ENCODE measurements at places on chromosomes 2 and 18.

DNA sequence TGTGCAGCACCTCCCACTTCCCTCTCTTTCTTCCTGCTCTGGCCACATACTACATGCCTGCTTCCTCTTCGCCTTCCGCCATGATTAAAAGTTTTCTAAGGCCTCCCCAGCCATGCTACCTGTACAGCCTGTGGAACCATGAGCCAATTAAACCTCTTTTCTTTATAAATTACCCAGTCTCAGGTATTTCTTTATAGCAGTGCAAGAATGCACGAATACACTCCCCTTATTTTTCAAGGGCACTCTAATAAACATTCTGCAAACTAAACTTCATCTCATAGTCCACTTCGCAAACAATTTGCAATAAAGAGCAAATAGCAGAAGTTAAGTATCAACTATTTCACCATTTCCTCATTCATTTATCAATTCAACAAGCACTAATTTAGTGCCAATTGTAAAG, 351.3 kb downstream of the PID1 start:
- DNase-seq: no peak

DNA sequence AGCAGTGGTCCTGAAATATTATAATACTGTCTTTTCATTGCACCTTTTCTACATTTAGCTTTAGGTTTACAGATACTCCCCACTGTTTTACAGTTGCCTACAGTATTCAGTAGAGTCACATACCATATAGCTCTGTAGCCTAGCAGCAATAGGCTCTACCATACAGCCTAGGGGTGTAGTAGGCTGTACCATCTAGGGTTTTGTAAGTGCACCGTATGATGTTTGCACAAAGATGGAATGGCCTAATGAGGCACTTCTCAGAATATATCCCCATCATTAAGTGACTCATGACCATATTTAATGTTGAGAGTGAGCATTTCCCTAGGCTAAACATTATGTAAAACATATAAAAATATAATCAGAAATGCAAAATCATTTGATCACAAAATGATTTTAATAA, 511.3 kb upstream of the RAB12 start:
- no peak for DNase-seq

GRCh38 chr2:71524476-71524875, 71.1 kb downstream of the DYSF start:
- no peak for DNase-seq

GRCh38 chr2:114123925-114124324, 234.0 kb downstream of the ACTR3 start:
- DNase-seq: no peak

- DNase-seq: no peak
Observed at GRCh38 chr2:217746808-217747207, 256.0 kb downstream of the TNS1 start.

DNA sequence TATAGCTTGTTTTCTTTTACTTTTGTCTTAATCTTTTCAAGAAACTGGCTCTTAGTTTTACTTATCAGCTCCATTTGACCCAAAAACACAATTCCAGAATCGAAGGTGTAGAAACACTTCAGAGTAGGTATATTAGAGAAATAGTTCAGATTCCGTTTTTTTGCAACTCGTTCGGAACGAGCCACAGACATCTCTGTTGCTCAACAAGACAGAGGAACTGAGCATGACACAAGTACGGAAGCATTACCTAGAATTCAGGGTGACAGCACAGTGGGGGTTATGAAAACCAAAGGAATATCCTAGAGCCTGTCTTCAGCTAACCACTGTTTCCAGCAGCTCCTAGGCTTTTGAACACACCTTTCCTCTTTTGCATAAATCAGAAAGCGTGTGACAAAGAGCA, 5.0 kb downstream of the HRH4 start:
- DNase-seq: no peak

DNA sequence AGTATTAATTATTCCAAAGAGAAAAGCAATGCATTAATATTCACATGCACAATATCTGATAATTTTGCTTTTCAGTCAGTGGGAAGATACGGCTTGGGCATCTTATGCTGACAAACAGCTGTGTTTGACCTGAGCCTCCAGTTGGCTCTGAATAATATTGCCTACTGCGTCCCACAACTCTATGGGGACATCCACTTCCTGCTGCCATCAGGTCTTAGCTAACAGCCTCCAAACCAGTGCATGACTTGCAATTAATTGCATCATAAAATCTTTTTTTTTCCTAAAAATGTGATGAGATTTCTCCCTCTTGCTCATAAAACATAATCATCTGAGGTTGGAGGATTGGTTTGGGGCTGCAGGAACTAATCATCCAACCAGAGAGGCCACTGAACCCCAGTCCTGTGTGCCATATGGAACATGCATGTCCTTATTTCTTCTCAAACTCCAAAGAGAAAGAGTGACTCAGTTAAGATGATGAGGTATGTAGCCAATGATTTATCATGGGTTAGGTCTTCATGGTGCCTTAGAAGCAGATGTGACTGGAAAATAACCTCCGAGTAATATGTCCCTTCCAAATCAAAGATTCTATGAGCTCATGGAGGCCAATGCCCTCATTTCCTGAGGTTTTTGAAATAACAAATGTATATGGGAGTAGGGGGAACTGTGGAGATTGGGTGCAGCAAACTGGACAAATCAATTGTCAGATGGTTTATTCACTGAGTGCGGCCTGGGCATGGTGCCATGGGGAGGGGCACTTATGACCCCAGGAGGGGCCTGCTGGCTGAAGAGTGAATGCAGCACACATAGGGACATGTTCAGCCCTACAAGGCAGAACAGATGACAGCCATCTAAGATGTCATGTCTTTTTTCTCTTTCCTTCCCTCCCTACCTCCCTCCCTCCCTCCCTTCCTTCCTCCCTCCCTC, 39.4 kb downstream of the EDAR start:
- DNase-seq: no peak

DNA sequence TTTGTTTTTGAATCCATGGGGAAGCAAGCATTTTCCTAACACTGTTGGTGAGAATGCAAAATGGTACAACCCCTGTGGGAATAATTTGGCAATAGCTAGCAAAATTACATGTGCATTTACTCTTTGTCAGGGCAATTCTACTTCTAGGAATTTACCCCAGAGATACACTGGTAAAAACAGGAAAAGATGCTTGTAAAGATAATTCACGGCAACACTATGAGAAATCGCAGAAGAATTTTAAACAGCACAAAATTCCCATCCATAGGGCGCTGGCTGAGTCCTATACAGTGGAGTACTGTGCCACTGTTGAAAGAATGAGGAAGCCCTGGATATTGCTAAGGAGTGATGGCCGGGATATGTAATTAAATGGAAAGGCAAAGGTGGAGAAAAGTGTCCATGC, 75.8 kb downstream of the DGKD start:
- no peak for DNase-seq

- DNase-seq: peak; percentile 18
Observed at GRCh38 chr2:174682007-174682577, 82.2 kb downstream of the CHRNA1 start.

DNA sequence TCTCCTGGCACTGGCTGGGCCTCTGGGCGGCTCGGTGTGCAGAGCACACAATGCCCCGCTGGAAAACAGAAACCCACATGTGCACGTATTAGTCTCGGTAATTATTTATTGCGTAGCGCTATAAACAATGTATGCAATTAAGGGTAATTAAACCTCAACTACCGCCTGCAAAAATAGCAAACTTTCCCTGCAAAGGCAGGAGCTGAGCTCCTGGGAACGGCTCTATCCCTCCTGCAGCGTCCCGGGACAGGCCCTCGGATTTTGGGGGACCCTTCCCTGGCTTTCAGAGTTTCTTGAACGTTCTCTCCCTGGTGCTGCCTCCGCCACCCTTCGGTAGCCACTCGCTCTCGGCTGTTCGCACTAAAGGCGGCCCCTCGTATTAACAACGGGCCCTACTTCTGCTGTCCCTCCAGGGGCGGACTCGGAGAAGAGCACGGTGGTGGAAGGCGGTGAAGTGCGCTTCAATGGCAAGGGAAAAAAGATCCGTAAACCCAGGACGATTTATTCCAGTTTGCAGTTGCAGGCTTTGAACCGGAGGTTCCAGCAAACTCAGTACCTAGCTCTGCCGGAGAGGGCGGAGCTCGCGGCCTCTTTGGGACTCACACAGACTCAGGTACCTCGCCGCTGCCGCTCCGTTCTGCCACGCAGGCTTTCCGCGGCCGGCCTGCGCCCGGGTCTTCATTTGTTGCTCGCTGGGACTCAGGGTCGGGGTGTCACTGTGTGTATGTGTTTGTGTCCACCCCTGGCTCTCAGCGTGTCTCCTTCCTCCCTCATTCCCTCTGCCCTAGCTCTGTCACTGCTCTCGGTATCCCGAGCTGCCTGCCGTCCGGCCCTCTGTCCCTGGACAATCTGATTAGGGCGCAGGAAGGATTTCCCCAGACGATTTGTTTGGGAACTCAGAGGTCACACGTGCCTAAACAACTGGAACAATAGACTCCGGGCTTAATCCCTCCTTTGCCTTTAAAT, 1.2 kb downstream of the DLX1 start:
- no peak for DNase-seq

- no peak for DNase-seq
Observed at GRCh38 chr2:31282634-31283033, 48.7 kb downstream of the EHD3 start.

- DNase-seq: no peak
Observed at GRCh38 chr2:42270757-42271156, 90.3 kb downstream of the COX7A2L start.

- no peak for DNase-seq
Observed at GRCh38 chr2:186544255-186544675, 45.6 kb upstream of the ITGAV start.

Measured in stimulated activated CD4-positive, alpha-beta T cell treated with anti-CD3 and anti-CD28 coated beads, Interleukin-15, amount 100 ng/mL, for 1 hour (primary cell).